ENCODE measurements at places on chromosomes 4 and X. TPM values are rescaled to one million over a fixed set of nuclear protein-coding genes. Genes with fewer than 3 reads are reported as not detected.

GRCh38 chr4:5399790-5400421 lies 308.5 kb downstream of the EVC2 start:
- peak; percentile 60 for DNase-seq

DNA sequence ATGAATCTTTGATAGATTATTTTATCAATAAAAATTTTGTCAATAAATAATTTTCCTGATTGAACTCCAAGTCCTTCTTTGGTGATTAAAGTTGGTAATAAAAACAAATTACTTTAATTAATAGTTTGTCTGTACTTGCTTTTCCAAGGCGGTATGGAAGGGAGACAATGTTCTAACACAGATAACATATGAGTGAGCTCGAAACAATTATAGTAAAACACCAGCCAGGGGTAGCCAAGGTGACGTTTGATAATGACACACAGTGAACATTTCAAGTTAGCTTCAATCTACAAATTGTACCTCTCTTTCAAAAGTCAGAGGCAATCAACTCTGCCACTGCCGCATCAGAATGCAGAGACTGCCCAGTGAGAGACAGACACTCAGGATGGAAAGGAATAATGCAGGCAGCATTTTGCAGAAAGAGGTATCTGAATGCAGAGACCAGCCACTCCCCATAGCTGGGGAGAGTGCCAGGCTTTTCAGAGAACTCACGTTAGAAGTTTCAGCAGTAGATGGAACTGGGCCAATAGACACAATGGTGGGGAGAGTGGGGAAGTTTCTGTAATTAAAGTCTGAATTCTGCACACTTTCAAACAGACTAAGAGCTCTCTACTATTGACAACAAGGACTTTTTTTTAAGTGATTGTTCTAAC lies 18.1 kb upstream of the ATOH1 start:
- DNase-seq, result no peak

The JCHAIN gene
- not detected for total RNA-seq

The ZNF732 gene
- not detected for total RNA-seq
